ENCODE measurements at places on chromosomes 5 and 9.

GRCh38 chr5:96049398-96050272 lies 88.0 kb upstream of the ELL2 start:
- no peak for DNase-seq

DNA sequence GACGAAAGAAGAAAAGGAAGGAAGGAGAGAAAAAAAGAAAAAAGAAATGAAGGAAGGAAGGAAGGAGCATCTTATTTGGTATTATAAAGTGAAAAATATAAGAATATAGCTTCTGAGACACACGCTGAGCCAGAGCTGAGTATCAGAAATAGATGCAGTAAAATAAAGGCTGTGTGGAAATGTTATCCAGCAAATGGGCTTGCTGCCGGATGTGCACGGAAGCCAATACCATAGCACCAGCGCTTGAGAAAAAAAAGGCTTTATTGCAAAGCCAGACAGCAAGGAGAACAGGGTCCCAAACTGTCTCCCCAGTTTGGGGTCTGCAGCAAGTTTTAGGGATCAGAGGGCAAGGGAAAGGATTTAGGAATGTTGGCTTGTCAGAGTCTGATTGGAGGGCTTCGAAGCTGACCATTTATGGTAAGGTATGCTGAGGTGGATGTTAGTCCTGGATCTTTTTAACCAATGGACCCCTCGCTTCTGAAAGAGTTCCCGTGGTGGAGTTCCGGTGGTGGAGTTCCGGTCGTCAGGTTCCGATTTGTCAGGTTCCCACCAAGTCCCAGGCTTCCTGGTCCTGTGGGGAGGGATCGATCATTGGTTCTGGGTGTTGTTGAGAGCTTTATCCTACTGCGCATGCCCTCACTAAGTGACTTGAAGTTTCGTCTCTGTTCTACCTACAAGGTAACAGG lies 70.4 kb downstream of the SFXN1 start:
- no peak for DNase-seq

- DNase-seq: no peak
Observed at GRCh38 chr9:74639112-74639511, 142.0 kb downstream of the RORB start.

DNA sequence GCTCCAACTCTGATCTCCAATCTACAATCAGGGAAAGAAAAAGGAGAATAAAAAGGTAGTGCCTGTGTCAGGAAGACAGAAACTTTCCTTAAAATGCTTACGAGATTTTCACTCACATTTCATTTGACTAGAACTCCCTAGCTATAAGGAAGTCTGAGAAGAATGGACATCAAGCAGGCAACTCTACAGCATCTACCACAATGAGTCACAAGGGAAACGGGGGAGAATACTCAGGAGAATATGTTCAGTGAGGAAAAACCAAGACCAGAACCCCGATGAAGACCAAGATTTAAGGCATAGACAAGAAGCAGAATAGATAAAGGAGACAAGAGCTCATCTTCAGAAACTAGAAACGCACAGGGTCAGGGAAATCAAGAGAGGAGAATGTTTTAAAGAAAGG lies 9.0 kb upstream of the SETD9 start:
- no peak for DNase-seq

- DNase-seq: no peak
Observed at GRCh38 chr9:135326633-135327152, 152.9 kb upstream of the PPP1R26 start.

- DNase-seq: no peak
Observed at GRCh38 chr9:132946211-132946610, 1.8 kb upstream of the TSC1 start.
